ENCODE measurements at places on chromosomes 6 and 20.

DNA sequence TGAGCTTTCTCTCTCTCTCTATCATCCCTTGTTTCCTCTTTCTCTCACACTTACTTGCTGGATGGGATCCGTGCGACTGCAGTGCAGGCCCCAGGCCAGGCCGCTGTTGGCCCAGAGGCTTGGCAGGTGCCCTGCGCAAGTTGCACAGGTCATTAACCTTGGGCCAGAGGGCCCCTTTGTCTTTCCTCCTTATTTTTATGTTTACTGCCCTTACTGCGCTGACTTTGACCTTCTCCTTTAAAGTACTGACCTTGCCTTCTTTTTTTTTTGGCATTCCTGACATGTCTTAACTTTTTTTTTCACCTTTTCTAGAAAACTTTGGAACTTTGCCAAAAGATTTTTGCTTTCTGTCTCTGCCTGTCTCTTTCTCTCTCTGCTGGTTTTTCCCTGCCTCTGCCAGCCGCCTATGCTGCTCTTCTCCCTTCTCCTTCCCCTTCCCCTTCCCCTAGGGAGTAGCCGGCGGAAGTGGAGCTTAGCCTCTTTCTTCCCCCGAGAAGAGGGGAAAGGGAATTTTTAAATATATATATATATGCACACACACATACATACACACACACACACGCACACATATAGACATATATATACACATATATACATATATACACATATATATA lies 59.6 kb upstream of the CDH4 start:
- no peak for DNase-seq

DNA sequence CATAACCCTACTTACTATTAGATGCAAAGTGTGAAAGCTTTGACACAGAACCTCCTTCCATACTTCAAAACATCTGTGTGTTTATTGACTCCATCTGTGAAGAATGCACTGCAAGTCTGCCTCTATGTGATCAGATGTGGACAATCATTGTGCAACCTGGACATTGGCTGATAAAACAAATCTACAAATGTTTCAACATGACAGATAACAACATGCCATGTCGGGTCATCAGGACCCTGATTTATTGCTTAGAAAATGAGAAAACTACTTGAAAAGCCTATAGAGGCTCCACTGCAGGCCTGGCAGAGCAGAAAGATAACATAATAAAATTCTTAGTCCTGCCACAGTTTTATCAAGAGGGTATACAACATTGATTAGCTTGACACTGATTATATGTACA lies 1286.4 kb downstream of the GRIK2 start:
- no peak for DNase-seq

DNA sequence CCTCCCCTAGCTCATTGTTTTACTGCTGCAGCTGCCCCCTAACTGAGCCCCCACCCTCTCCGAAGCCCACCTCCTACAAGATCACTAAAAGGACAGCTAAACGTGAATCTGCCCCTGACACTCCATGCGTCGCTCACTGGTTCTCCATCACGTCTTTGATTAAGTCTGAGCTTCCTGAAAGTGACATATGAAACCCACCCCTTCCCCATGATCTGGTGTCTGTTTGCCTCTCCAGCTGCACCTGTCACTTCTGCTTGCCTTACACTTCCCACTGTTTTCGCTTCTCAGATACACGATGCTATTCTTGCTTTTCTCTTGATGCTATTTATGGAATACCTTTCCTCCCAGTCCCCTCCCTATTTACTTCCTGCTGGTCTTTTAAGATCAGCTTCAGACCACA lies 8.0 kb upstream of the PERP start:
- DNase-seq = no peak

- DNase-seq = no peak
These were observed 33.2 kb downstream of the RANBP9 start for GRCh38 chr6:13678255-13678983.

- no peak for DNase-seq
These were observed 256.7 kb upstream of the TCF21 start for GRCh38 chr6:133632206-133632605.

- DNase-seq = no peak
These were observed 36.1 kb upstream of the NAA20 start for GRCh38 chr20:19981031-19981451.

- DNase-seq = no peak
These were observed 177.2 kb upstream of the COL21A1 start for GRCh38 chr6:56424542-56425083.

GRCh38 chr6:36957773-36958271 lies 3.3 kb downstream of the PI16 start:
- no peak for DNase-seq

DNA sequence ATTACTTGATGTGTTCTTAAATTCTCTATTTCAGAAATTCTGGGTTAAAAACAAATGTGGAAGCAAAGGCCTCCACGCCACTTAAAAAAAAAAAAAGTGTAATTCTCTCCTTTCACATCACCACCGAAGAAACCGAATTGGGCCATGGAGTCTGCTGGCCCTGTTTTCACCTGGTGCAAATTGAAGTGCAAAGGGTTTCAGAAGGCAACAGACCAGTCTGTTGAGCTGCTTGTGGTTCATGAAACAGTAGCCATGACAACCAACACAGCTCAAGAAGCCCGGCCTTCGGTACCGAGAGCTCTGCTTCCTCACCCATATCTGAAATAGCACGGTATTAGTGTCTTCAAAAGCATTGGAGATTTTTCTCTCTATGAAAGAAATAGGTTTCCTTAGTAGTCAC lies 63.1 kb downstream of the GMPR start:
- DNase-seq = no peak

Measured in activated T-helper 1 cell treated with anti-CD3 and anti-CD28 coated beads, Interleukin-2, amount 50 U/mL, for 16 hours (primary cell).